IMR-90 (cell line): ENCODE measurements at places on chromosomes 13 and 19. TPM values are rescaled to one million over a fixed set of nuclear protein-coding genes. Genes with fewer than 3 reads are reported as not detected.

Gene PSG7
- under 0.01 and 0.28 TPM in 2 replicates for total RNA-seq

Gene ZNF429
- total RNA-seq: 4.3 and 5.3 TPM in 2 replicates

- H3K4me3 ChIP-seq: peak overlapping the region; percentile 52
- no peaks in the 10 kb centered on the region for H3K36me3 ChIP-seq
- DNase-seq: peak; percentile 68
Measured at GRCh38 chr19:46426506-46427162, 2.1 kb downstream of the PNMA8C start.

GRCh38 chr13:104086210-104086609, 1020.0 kb upstream of the SLC10A2 start:
- no peaks in the 10 kb centered on the region for H3K4me1 ChIP-seq
- H3K4me3 ChIP-seq: no peak overlapping the region
- no peaks in the 10 kb centered on the region for H3K27me3 ChIP-seq
- peak; percentile 5 for DNase-seq
- H3K36me3 ChIP-seq: no peaks in the 10 kb centered on the region

DNA sequence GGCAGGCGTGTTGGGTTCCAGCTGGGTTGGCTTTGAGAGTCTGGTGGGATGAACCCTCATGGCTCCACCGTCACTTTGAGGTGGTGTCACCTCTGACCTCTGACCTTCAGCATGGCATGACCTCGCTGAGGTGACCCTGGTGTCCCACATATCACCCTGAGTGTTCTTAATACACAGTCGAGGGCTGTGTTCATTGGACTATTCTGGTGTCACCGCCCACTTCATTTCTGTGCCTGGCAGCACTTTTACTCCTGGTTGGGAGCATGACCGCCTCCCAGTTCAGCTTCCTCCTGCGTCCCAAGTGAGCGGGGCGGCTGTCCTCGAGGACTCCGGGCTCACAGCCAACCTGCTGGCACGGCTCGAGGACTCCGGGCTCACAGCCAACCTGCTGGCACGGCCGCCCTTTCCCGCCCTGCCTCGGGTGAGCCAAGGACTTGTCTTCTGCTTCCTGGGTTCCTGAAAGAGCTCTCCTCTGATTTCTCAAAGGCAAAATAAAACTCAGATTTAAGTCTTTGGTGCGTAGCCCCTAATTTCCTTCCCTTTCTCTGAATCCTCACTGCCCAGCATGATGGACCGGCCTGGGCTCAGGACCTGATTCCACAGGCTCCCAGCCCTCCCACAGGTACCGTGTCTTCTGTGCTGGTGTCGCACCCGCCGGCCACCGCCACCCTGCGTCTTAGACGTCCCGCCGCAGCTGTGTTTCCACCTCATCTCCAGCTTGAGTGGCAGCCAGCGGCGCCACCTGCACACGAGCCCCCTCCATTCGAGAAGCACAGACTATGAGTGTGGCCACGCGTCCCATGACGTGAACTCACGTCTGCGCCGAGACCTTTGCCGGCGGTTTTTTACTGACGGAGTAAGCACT, 10.4 kb downstream of the ATP4B start:
- H3K4me1 ChIP-seq: peaks cover 2% of the 10 kb centered on the region; the same call in 1 of the 2 replicates
- H3K27ac ChIP-seq: no peak overlapping the region
- no peak overlapping the region for H3K4me3 ChIP-seq
- no peak for DNase-seq
- H3K27me3 ChIP-seq: no peaks in the 10 kb centered on the region
- H3K36me3 ChIP-seq: peaks cover 1% of the 10 kb centered on the region; the same call in 1 of the 2 replicates

DNA sequence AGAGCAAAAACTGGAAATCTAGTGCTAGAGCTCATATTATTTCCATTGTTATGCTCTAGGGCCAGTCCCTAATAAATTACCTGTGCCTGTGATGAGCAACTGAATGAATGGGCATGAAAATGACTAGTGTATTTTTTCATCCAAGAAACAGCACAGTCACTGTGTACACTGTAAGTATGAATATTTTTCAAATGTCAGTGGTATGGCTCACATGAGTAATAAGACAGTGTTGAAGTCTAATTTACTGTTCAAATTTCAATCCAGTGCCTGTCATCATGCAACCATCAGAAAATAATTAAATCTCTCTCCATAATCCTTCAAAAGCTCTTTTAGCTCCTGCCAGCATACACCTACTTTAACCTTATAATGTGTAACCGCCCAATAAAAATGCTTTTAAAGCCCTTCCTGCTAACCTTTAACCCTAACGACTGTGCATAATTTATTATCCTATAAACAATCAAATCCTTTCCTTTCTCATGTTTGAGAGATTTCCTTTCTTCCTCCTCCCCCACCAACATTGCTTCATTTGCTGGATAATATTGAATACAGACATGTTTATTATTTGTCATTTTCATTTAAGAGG, 378.3 kb downstream of the GPC5 start:
- no peak overlapping the region for H3K27ac ChIP-seq
- H3K4me1 ChIP-seq: no peaks in the 10 kb centered on the region
- H3K27me3 ChIP-seq: no peaks in the 10 kb centered on the region
- no peaks in the 10 kb centered on the region for H3K36me3 ChIP-seq
- no peak overlapping the region for H3K4me3 ChIP-seq
- DNase-seq: no peak

GRCh38 chr19:42159942-42160341, 27.7 kb upstream of the POU2F2 start:
- no peak overlapping the region for H3K4me3 ChIP-seq
- no peak overlapping the region for H3K27ac ChIP-seq
- no peak for DNase-seq

DNA sequence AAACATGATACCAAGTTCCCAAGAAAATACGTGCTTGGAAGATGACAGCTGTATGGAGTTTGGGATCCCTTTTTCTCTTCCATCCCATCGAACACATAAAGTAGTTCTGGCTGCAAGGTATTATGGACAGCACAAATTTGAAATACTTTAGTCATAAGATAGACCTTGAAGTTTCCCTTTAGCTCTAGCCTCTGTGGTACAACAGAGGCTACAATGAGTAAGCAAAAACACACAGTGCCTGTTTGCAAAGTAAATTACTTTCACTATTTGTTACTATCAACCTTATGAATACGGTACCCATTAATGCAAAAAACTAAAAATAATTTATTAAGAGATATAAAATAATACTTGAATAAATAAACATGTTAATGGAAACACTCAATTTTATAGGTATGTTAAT, 21.0 kb upstream of the LRCH1 start:
- DNase-seq: no peak
- no peak overlapping the region for H3K4me3 ChIP-seq
- H3K4me1 ChIP-seq: no peaks in the 10 kb centered on the region
- no peaks in the 10 kb centered on the region for H3K36me3 ChIP-seq
- peaks cover 6% of the 10 kb centered on the region for H3K27me3 ChIP-seq

GRCh38 chr19:50492303-50493052, 15.8 kb upstream of the GARIN5A start:
- no peak overlapping the region for H3K27ac ChIP-seq
- no peak for DNase-seq
- peaks cover 48% of the 10 kb centered on the region for H3K27me3 ChIP-seq
- peaks cover 2% of the 10 kb centered on the region; the same call in 1 of the 2 replicates for H3K36me3 ChIP-seq
- no peak overlapping the region for H3K4me3 ChIP-seq
